ENCODE measurements at places on chromosomes 13 and 19.

DNA sequence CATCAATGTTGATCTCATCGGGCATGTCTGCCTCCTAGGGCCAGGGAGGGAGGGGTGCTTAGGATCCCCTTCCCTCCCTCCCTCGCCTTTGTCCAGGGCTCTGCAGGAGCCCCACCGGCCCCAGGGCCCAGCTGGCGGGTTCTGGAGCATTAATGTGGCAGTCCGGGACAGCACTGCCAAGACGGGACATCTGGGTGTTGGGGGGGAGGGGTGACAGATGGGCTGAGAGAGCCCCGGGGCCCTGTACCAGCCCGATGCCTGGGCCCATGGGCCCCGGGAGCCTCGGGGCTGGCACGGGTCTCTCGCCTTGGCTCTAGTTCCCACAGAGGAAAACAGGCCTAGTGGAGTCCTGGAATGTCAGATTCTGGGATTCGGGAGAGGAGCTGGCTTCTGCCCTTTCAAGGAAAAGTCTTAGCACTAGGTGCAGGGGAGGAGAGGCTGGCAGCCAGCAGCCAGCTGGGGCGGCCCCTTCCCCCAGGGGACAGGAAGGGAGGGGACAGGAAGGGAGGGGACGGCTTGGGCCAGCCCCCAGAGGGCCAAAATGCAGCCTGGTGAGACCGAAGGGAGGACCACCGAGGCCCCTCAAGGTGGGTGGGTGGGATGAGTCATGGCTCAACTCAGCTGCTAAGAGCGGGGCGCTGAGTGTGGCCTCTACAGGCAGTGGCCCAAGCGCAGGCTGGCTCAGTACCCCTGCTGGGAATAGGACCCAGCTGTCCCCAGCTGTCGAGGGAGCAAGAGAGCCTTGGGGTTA is 3.1 kb downstream of the PPP1R14A start:
- DNase-seq = peak; percentile 79

DNA sequence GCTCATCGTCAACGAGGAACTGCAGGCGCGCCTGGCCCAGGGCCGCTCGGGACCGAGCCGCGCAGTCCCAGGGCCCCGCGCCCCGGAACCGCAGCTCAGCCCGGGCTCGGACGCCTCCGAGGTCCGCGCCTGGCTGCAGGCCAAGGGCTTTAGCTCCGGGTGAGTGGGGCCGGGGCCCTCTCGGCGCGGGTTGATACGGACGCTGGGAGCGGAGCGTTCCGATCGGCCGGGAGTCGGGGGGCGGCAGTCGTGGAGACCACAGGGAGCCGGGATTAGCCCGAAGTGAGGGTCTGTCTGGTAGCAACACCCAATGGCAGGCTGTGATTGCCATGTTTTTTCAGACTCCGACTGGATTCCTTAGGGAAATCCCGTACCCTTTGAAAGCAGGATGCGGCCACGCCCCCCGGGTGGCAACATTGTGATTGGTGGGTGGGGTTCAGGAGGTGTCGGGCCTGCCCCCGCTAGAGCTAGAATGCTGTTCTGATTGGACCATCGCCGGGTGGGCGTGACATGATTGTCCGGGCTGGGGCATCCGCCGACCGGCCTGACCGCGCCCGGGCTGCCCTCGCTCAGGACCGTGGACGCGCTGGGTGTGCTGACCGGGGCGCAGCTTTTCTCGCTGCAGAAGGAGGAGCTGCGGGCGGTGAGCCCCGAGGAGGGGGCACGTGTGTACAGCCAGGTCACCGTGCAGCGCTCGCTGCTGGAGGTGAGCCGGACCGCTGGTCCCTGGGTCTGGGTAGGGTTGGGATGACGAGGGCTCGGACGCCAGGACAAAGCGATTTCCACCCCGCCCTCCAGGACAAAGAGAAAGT is 11.3 kb downstream of the EPS8L1 start:
- DNase-seq = peak; percentile 98

GRCh38 chr13:101152184-101152583 is 264.1 kb downstream of the NALCN start:
- DNase-seq = no peak

DNA sequence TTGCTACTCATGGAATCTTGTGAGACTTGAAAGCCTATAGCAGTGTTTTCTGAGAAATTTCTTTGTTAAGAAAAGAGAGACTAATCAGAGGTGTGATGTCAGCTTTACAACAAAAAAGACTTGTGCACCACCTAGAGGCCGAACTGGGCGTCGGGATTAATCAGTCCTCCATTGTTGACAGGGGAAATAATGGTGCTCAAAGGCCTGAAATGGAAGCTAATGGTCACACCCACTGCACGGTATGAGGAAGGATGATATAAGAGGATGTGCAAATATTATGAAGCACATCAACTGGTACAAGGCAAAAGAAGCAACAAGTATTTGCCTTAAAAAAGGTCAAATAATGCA is 480.2 kb upstream of the MIR17HG start:
- peak; percentile 91 for DNase-seq

GRCh38 chr19:35868823-35869326 is 501 bp downstream of the APLP1 start:
- no peak for DNase-seq

DNA sequence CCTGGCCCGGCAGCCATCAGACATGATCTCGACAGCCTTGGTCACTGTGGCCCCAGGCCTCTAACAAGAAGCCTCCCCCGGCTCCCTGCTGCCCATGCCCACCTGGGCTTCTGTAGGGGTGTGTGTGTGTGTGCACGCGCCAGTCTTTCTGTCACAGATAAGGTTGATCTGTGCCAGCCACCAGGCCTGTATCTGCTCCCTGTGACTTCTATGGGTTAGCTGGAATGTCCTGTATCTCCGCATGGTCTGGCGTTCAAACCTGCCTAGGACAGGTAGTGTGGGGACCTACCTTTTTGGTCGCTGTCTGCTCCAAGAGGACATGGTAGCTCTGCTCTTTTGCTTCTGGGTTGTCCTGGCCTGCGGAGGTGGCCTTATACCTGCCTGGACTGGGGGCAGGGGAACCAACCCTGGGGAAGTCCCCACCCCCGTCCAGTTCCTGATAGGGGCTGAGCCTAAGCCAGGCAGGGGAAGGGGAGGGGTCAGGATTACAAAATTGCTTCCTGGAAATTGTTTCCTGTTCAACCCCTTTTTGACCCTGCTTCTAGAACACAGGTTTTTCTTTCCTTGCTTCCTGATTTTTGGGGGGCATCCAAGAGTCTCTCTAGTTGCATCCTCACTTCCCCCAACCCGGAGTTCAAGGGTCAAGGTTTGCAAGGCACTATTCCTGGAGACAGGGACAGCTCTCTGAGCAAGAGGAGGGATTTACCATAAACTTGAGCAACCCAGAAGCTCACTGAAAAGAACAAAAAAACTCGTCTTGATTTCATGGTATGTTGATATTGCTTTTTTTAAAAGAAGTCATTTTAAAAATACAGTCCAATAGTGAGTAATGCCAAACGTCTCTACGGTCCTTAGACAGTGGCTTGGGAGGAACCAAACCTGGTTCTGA is at the start of gene LRG1:
LRG1 (minus strand) TSS at position 344 of the 889 bp plus-strand sequence; CDS start at position 321, 23 bp downstream.
- DNase-seq = no peak

DNA sequence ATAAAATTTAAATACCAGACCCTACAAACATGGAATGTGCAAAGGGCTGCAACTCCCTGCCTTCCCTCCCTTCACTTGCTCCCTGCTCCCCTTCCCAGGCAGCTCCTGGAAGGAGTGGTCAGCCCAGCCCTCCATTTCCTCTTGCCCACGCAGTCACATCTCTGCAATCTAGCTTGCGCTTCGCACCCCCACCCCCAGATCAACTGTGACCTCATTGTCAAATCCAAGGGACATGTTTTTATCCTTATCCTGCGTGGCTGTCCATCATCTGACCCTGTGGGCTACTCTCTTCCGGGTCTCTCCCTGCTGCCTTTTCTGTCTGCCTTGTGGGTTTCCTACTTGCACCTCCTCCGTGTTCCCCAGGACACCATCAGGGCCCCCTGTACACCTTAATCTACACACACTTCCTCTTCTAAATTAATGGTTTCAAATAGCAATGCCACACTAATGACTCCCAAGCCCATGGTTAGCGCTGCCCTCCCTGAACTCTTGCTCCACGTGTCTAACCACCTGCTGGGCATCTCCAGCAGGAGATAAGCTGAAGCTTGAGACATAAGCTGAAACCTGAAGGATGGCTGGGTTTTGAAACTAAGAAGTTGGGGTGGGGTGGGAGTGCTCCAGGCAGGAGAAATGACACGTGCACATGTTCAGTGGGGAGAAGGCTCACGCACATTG is 118.3 kb downstream of the USP12 start:
- peak; percentile 15 for DNase-seq

DNA sequence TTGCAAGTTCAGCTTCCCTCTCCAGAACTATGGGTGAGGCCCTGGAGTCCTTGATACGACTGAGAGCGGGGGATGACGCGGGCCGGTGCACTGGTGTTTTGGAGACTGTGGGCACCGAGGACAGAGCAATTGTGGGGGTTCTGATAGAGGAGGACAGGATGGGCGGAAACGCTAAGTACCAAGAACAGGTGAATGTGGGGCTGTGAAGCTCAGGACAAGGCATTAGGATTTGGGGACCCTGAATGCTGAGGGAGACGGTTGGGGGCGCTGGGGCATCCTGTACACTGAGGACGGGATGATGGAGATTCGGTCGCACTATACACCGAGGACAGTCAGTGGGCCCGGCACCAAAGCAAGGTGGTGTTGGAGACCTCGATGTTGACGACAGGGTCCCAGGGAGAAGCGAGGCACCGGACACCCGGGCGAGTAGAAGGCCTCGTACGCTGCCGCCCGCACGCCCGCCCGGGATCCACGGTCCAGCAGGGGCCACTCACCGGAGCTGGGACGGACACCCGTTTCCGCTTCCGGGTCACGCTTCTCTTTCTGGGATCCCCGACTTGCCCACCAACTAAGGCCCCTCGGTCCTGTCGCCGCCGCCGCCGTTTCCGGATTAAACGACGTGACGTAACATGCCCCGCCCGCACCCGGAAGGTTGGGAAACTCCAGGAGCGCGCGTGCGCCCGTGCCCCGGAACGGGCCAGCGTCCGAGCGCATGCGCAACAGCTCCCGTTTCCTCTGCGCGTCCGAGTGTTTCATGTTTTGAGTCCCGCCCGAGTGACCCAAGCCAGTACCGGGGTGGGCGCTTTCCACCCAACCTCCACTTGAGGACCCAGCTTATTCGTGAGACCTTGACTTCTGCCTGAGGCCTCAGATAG is at the start of gene CHMP2A:
CHMP2A (minus strand) TSS at position 612 of the 875 bp plus-strand sequence. CDS start 893 bp downstream, outside the sequence.
- no peak for DNase-seq

- peak; percentile 64 for DNase-seq
These were observed 774 bp upstream of the PPP2R1A start for GRCh38 chr19:52188822-52189734.

GRCh38 chr19:46487178-46487801 is 8.4 kb downstream of the PNMA8B start:
- DNase-seq = no peak

All from NCI-H82 (cell line).